ENCODE measurements at places on chromosomes 7 and 10.

- DNase-seq = no peak
These were observed 20.8 kb downstream of the CCDC6 start for GRCh38 chr10:59885430-59886134.

GRCh38 chr7:67371429-67372305 lies 375.0 kb downstream of the TYW1 start:
- DNase-seq = peak; percentile 80

DNA sequence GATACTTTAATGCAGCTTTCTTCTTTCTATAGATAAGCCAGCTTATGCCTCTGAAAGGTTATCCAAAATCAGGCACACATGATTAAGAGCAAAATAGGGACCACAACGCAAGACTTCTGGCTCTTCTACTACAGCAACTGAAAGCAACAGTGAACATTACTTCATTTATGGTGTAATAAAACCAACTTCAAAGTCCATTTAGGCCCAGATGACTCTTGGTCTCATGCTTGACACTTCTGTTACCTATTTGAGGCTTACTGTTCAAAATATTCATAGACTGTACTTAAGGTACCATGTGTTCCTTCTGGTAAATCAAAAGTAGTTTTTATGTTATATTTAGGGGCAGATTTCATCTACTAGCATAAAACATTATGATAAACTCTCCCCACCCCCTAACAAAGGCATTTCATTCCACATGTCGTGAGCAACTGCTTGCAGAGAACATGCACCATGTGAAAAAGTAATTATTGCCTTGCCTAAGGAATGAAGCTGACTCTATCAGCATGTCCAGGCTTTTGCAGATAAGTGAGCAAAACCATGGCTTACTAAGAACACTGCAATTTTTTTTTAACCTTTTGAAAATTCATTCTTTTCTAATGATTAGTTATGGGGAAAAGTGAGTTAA lies 154.9 kb upstream of the ITGB1 start:
- no peak for DNase-seq

GRCh38 chr7:42617806-42618457 lies 293.9 kb downstream of the C7orf25 start:
- no peak for DNase-seq

- peak; percentile 29 for DNase-seq
These were observed 1.9 kb upstream of the MYH16 start for GRCh38 chr7:99270702-99271101.

DNA sequence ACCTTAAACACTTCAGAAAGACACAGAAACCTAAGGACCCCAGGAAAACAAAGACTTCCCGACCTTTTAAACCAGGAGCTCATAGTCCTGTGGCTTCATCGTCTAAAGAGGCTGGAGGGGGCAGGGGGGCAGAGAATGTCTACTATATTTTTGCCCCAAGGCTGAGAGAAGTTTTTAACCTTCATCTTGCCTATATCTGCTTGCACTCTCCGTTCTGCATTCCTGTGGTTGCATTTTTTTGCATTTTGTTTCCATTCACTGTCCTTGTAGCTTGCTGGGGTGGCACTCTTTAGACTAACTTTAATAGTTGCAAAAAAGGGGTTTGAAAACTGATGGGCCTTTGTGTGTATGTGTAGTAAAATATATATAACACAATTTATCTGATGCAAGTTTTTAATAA lies 23.7 kb downstream of the PRKAR2B start:
- DNase-seq = no peak

Data from NCI-H69 (cell line).